ENCODE measurements at places on chromosomes 4 and X.

- no peak for DNase-seq
These were observed 34.8 kb downstream of the REPS2 start for GRCh38 chrX:16981209-16981608.

GRCh38 chr4:138494931-138495330 lies 252.8 kb upstream of the SLC7A11 start:
- DNase-seq: no peak

DNA sequence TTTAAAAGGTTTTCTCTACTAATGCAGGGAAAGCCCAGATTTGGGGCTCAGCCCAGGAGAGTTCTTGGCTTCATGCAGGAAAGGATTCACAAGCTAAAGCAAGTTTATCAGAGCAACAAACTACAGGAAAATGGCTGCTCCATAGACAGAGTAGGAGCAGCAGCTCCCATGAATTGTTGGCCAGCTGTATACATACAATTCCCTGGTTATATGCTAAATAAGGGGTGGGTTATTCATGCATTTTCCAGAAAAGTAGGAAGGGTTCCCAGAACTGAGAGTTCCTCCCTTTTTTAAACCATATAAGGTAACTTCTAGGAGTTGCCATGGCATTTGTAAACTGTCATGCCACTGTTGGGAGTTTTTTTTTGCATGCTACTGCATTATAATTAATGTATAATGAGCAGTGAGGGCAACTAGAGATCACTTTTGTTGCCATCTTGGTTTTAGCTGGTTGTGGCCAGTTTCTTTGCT lies 2.6 kb downstream of the C4orf33 start:
- DNase-seq: no peak

- no peak for DNase-seq
These were observed 112.5 kb downstream of the C4orf33 start for GRCh38 chr4:129208481-129208880.

GRCh38 chrX:41723826-41724225 lies at the start of gene GPR82:
TSS of gene GPR82 (plus strand) at chrX:41724181. CDS start at chrX:41727027, 2,846 bp downstream.
- no peak for DNase-seq

GRCh38 chrX:52118262-52118661 lies 49.3 kb upstream of the MAGED4B start:
- DNase-seq: no peak

- no peak for DNase-seq
These were observed 270.6 kb downstream of the ADGRA3 start for GRCh38 chr4:22245294-22245693.

- no peak for DNase-seq
These were observed 22.6 kb downstream of the LAMP2 start for GRCh38 chrX:120446498-120446897.

DNA sequence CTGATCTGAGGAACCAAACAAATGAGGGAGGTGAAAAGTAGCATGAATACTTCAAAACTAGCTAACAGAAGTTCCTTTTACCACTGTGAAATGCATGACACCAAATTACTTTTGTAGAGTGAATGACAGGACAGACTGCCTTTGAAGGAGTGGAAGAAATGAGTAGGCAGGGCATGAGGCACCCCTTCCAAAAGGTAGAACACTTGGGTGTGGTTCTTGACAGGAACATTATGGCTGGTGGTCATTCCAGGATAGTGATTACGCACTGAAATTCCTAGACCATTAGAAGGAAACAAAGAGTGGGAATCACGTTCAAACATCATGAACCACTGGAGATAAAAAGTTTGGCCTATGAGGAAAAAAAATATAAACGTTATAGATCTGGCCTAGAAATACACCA lies 4.9 kb downstream of the HUWE1 start:
- DNase-seq: no peak

GRCh38 chrX:113919387-113919786 lies 664.5 kb upstream of the HTR2C start:
- DNase-seq: no peak

DNA sequence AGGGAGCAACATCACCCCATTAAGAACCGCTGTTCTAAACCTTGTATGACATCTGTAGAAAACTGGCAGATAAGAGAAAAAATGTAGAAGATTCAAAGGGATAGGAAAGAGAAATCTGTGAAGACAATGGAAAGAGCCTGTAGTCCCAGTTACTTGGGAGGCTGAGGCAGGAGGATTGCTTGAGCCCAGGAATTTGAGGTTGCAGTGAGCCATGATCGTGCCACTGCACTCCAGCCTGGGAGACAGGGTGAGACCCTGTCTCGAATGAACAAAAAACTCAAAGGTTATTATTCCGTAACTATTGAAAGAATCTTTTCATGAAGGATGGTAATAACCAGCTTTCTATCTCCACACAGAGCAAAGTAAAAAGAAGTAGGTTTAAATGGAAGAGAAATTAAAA lies 1.6 kb upstream of the CLCN4 start:
- no peak for DNase-seq
